ENCODE measurements at places on chromosomes 1 and 21.

DNA sequence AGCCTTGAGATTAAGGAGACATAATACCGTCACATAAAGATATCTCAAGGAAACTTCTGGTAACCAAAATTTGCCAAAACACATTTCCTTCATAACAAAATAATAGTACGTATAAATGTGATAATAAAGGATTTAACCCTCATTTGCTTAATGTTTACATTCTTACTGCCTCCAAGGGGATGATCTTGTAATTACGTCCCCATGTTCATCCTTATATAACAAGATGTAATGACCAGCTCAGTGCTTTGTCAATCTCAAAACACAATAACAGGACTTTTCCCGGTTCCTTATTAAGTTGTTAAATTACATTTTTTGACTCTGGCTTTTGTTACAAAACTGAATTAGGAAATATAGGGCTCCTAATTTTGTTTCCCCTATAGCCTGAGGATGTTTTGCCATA, 41.3 kb upstream of the UHMK1 start:
- DNase-seq: no peak

GRCh38 chr1:84223751-84224432, 77.6 kb upstream of the SAMD13 start:
- no peak for DNase-seq

DNA sequence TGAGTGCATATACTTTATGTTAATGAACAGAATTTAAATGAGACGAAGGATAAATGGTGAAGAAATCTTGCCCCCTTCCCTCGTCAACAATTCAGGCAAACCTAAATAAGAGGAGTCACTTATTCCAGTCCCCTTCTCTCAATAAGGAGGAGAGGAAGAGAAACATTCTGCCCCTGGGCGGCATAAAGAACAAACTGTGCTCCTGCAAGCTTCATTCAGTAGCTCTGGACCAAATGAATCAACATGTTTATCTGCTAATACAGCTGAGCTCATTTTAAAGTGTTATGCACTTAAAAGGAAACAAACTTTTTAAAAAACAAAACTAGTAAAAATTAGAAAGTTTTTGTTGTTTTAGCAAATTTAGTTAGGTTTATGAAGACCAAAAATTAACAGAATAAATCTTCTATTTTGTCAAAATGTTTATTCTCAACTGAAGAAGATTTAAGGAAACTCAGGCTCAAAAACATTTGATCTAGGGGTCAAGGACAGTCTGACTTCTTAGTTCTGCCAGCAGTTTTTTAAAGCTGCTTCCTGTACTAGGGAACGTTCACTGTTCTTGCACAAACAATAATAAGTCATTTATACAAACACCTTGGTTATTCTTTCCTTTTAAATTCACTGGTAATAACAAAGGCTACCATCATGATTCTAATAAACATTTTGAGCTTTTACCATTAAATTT, 58.3 kb downstream of the AKT3 start:
- no peak for DNase-seq

GRCh38 chr1:208172423-208173145, 71.6 kb downstream of the PLXNA2 start:
- no peak for DNase-seq

DNA sequence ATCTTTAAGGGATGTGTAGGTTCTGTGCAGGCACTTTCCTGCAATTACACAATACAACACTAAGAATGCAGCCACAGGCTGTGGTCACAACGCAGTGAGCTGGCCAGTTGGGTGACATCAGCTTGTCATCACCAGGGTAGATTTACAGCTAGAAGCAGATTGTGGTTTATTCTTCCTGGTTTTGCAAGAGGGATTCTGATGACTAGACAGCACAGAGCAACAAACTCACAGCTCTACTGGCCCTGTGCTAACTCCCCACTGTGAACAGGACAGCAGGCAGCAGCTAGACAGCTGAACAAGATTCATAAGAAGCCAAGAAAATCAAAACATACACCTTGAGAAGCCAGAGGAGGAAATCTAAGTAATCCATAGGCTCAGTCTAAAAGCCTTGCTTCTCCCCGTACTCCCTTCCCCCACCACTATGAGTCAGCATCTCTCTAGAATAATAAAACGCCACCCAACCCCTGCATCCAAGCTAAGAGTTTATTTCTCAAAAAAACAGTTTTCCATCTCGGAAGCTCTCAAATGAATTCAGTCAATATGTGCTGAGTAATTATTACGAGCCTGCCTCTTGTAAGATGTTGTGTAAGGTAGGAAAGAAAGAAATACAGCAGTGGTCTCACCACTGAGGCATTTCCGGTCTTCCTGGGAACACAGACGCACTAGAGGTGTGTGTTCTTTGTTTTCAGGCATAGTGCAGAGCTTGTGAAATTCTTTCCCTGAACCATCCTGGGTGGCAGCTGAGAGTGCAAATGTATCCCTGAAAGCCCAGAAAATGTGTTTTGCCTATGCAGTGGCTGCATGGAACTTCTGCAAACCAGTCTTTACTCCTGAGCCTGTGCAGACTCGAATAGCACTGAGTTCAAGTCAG, 162.8 kb downstream of the NTPCR start:
- DNase-seq: peak; percentile 10

- DNase-seq: no peak
Observed at GRCh38 chr21:44556879-44557278, 1.7 kb downstream of the KRTAP10-3 start.

DNA sequence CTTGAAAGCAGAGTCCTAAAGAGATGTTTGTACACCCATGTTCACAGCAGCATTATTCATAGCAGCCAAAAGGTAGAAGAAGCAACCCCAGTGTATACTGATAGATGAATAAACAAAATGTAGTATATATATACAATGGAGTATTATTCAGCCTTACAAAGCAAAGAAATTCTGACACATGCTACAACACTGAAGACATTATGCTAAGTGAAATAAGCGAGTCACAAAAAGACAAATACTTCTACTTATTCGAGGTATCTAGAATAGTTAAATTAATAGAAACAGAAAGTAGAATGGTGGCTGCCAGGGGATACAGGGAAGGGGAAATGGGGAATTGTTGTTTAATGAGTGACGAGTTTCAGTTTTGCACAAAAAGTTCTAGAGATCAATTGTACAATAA, 23.5 kb downstream of the COP1 start:
- no peak for DNase-seq

GRCh38 chr21:43624339-43624738, 34.9 kb downstream of the HSF2BP start:
- DNase-seq: no peak

- no peak for DNase-seq
Observed at GRCh38 chr1:228280961-228281591, 73.2 kb downstream of the OBSCN start.

DNA sequence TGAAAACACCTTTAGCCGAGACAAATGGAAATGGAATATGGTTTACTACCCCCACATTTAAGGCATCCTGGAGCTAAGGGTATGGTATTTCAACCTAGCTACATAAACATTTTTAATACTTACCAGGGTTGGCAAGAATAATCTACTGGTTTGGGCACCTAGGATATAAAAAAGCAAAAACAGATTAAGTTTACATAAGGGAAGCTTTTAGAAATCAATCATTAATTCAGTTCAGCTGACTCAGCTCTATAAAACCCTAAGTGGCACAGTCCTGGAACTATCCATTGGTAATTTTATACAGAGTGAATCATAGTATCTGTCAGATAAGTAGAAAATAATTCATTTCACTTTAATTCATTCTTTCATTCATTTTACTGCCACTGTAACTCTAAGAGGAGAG, 355.2 kb downstream of the VAV3 start:
- no peak for DNase-seq

- DNase-seq: peak; percentile 84
Observed at GRCh38 chr1:91804546-91805023, 81.4 kb downstream of the TGFBR3 start.

GRCh38 chr21:38265166-38265565, 8.4 kb downstream of the KCNJ15 start:
- DNase-seq: no peak

- no peak for DNase-seq
Observed at GRCh38 chr1:21296509-21297354, 6.5 kb upstream of the ECE1 start.

- DNase-seq: peak; percentile 7
Observed at GRCh38 chr1:10965546-10966226, 46.8 kb upstream of the TARDBP start.

DNA sequence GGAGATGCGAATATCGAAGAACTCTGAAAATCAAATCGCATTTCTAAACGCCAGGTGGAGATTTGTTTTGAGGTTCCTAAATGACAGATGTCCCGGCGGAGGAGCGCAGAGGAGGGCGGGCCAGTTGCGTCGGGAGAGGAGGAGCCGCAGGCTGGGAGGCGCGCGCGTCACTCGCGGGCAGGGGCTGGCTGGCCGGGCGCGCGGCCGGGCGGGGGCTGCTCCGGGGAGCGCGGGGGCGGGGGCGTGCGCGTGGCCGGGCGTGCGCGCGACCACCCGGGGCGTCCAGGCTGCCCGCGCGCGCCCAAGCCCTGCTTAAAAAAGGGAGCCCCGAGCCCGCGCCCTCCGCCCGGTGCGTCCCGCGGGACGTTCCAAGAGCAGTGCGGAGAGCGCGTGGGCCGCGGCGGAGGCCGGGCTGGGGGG, 47.3 kb downstream of the H3-3A start:
- DNase-seq: peak; percentile 80

- DNase-seq: no peak
Observed at GRCh38 chr1:90509225-90510048, 207.7 kb downstream of the BARHL2 start.

DNA sequence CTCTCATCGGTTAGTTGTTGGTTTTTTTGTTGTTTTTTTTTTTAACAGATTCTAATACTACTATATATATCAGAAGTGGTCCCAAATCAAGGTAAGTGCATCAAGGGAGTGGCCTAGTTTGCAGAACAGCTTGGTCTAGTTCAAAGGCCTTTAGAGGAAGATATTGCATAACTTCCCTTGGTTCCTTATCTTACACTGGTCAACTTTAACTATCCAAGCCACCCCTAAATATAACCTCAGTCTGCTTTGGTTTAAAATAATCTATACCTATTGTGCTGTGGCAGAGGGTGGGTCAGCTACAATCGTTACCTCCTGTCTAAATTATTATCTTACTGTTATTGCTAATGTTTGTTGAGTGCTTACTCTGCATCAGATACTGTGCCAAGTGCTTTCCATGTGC, 6.9 kb downstream of the S100A12 start:
- no peak for DNase-seq

- DNase-seq: no peak
Observed at GRCh38 chr1:50977575-50978143, 7.6 kb downstream of the CDKN2C start.
